Melanocyte of skin (primary cell): ENCODE measurements at places on chromosomes 7 and 10. TPM values are rescaled to one million over a fixed set of nuclear protein-coding genes. Genes with fewer than 3 reads are reported as not detected.

Gene GTF2IRD2
- 6.2 and 6.7 TPM in 2 replicates for total RNA-seq

Gene ZNF746
- 29.3 and 34.5 TPM in 2 replicates for total RNA-seq

Gene FAM25C
- total RNA-seq = not detected in 2 replicates

Gene BHLHA15
- not detected in 2 replicates for total RNA-seq

Gene HOXA1
- 0.33 and 0.93 TPM in 2 replicates for total RNA-seq

Gene SMO
- total RNA-seq = 16.5 and 24.0 TPM in 2 replicates

Gene ADAM8
- total RNA-seq = 0.73 and 1.0 TPM in 2 replicates
